ENCODE measurements at places on chromosomes 12 and 14. TPM values are rescaled to one million over a fixed set of nuclear protein-coding genes. Genes with fewer than 3 reads are reported as not detected.

Gene CRIP2
- 8.3 TPM for total RNA-seq

- H3K27me3 ChIP-seq, result no peaks in the 10 kb centered on the region
- H3K4me1 ChIP-seq, result no peaks in the 10 kb centered on the region
- no peak overlapping the region for H3K27ac ChIP-seq
- no peaks in the 10 kb centered on the region for H3K36me3 ChIP-seq
- H3K4me3 ChIP-seq, result no peak overlapping the region
These were observed 26.8 kb upstream of the PEX5 start for GRCh38 chr12:7162691-7163114.

DNA sequence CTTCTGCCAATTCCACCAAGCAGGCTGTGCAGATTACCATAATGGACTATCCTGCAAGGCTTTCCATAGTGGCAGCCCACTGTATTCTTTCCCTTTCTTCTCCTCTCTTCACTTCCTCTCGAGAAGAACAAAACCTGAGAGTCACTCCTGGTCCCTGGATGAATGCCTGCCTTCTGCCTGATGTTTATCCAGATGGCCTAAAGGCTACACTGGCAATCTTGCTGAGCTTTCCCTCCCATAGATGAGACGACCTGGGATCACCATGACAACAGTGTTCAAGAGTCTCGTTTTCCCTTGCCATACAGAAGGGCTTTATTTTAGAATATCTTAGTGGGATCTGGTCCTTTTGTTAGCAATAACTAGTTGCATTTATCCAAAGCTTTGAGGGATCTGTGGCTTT, 142.3 kb downstream of the RTN1 start:
- H3K36me3 ChIP-seq, result no peaks in the 10 kb centered on the region
- H3K27ac ChIP-seq, result no peak overlapping the region
- no peak overlapping the region for H3K4me3 ChIP-seq
- no peaks in the 10 kb centered on the region for H3K27me3 ChIP-seq
- DNase-seq, result no peak

GRCh38 chr12:122413516-122414404, 8.7 kb downstream of the CLIP1 start:
- no peak overlapping the region for H3K4me3 ChIP-seq
- peak overlapping the region; percentile 25 for H3K27ac ChIP-seq
- DNase-seq, result no peak
- H3K27me3 ChIP-seq, result no peaks in the 10 kb centered on the region
- H3K4me1 ChIP-seq, result no peaks in the 10 kb centered on the region

GRCh38 chr14:99244941-99245563, 26.9 kb downstream of the BCL11B start:
- H3K4me3 ChIP-seq, result peak overlapping the region; percentile 65
- peaks cover 14% of the 10 kb centered on the region for H3K27me3 ChIP-seq
- peak overlapping the region; percentile 69 for H3K27ac ChIP-seq
- H3K4me1 ChIP-seq, result peaks cover 33% of the 10 kb centered on the region

Gene PRB2
- 0.10 TPM for total RNA-seq

- no peak overlapping the region for H3K27ac ChIP-seq
- H3K4me3 ChIP-seq, result no peak overlapping the region
- DNase-seq, result no peak
- H3K36me3 ChIP-seq, result no peaks in the 10 kb centered on the region
These were observed 370.1 kb upstream of the DDHD1 start for GRCh38 chr14:53523226-53523625.

Gene HDAC7
- 19.0 TPM for total RNA-seq

DNA sequence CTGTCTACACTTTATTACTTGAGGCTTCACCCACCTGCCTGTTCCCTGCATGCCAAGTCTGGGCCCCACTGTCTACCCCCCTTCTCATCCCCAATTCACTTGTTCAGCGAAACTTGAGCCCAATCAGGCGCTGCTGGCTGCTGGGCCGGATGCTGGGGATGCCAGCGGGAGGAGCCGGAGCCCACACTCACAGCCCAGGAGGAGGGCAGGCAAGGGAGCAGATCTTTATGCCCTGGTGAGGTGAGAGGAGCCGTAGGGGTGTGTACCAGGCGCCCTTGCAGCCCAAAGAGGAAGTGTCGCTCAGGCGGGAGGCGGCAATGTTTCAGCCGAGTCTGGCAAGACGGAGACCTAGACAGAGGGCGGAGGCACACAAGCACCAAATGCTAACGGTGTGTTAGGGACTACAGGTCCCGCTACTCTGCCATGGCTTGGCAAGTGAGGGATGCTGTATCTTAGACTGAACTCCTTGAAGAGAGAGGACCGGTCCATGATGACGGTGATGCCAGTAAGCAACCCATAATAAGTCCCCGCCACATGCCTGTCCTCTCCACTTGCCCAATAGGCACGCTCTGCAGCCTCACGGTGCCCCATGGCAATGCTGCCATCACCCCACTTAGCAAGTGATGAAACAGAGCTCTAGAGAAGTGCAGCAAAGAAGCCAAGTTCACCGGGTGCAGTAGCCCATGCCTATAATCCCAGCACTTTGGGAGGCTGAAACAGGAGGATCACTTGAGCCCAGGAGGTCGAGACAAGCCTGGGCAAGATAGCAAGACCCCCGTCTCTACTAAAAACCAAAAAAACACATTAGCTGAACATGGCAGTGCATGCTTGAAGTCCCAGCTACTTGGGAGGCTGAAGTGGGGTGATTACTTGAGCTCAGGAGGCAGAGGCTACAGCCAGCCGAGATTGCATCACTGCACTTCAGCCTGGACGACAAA, 41.6 kb downstream of the LRRC74A start:
- H3K27ac ChIP-seq, result no peak overlapping the region
- DNase-seq, result no peak
- H3K36me3 ChIP-seq, result no peaks in the 10 kb centered on the region
- H3K4me3 ChIP-seq, result no peak overlapping the region

GRCh38 chr14:77004711-77005460, 23.6 kb downstream of the IRF2BPL start:
- peak overlapping the region; percentile 78 for H3K27ac ChIP-seq
- H3K27me3 ChIP-seq, result no peaks in the 10 kb centered on the region
- H3K36me3 ChIP-seq, result no peaks in the 10 kb centered on the region
- no peak overlapping the region for H3K4me3 ChIP-seq

Gene ZNF10
- total RNA-seq, result 14.3 TPM

Data from hepatocyte (in vitro differentiated cells).